Stimulated activated naive CD4-positive, alpha-beta T cell (primary cell): ENCODE measurements at places on chromosomes 12 and 14.

- DNase-seq: no peak
These were observed 502.3 kb downstream of the TMEM132D start for GRCh38 chr12:129401572-129401971.

DNA sequence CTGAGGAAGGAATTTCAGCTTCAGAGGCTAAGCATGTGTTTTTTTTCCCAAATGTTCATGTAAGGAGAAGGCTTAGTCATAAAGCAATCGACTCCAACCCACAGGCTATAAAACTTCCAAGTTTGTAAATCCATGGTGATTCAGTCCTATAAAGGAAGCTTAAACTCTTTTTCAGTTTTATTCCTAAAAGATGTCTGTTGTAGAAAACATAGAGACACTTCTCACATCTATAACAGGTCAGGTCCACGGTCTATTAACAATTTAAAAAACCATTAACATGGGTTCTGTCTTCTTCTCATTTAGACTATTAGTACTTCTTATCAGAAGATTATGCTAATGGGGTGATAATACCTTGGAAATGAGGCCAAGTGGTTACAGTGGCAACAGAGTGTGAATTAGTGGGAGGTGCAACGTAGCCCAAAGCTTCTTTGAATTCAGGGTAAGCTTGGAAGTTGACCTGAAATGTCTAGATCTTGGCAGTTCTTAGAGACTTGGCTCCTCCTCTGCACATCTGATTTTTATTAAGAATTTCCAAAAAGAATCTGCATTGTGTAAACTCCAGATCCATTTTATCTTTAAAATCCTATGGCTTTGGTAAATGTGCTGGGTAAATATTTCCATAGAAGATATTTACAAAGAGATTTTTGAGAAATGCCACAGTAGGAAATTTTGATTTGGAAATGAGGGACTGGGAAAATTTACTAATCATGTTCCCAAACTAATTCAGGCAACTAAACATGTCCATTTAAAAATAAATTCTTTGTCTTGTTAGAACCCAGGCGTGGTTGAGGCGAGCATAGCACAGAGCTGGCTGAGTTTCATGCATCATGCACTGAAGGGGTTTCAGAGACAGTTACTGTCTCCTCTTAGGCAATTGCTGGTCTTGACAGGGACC is 86.4 kb downstream of the EML1 start:
- no peak for DNase-seq

- no peak for DNase-seq
These were observed 40.6 kb upstream of the GLIPR1 start for GRCh38 chr12:75439930-75440329.

DNA sequence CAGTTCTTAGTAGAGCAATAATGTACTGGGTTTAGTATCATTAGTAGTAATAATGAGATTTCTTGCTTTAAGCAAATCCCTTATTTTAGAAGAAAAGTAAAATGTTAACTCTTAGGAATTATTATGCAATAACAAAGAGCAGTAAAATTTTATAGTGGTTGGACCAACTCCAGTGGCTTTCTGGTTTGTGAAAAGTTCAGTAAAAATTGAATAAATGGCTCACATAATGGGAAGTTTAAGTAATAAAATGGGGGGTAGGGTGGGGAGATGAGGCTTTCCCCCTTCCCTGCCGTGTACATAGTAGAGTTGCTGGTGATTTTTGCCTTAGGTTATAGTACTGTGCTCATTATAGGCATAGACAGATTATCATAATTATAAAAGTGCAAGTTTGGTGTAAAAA is 250.5 kb upstream of the ATP2B1 start:
- DNase-seq: no peak
